ENCODE measurements at places on chromosomes 5 and 9.

- DNase-seq = no peak
Measured at GRCh38 chr9:123922911-123923310, 7.0 kb downstream of the DENND1A start.

DNA sequence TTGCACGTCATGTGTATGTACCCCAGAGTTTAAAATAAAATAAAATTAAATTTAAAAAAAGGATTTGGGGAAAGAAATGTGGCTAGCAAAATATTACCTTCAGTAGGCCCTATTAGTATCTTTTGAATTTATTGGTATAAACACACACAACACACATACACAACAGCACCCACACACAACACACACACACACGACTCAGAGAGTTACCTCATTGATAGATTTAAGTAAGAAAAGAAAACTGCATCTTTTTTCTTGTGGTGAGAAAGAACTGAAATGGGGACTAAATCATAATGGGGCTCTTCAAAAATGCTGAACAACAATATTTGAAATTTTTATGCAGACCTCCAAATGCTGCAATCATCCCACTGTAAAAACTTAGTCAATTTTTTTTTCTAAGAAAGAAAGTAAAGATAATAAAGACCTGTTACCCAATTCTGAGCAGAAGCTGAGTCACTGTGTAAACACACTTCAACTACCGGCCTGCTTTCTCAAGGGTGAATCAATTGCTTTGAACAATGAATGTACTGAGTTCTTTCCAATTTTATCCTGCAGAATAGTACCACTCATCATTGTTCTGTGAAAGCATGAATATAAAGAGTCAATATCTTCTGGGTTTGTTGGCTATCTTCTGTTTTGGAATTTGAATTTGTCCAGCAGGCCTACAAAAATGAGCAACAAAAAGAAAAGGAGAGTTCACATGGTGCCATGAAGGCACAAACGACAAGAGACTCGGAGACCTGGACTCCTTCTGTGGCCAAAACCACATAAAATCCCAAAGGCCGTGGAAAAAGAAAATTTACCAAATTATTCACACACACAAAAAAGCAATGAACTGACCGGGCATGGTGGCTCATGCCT, 57.9 kb upstream of the CCNG1 start:
- DNase-seq = no peak

GRCh38 chr5:31410089-31410488, 121.8 kb downstream of the DROSHA start:
- DNase-seq = no peak

- no peak for DNase-seq
Measured at GRCh38 chr9:79300068-79300467, 271.7 kb upstream of the TLE4 start.

DNA sequence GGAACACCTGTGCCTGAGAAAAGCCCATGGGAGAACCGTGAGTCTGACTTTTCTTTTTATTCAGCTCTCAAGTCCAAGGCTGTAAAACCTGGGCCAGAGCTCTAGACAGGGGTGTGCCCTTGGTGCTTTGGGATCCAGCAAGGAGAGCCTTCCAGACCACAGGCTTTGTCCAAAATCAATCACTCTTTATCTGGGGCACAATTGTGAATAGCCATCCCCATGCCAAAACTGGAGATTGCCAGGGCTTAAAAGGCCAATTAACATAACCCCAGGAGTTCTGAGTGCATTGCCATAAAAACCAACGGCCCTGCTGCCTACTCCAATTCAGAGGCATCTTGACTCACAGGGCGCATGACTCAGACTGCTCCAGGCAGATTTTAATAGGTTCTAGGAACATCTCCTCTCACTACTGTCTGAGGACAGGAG, 391.8 kb downstream of the ARHGEF28 start:
- DNase-seq = no peak

GRCh38 chr5:77231471-77232138, 21.1 kb downstream of the PDE8B start:
- DNase-seq = no peak

Measured in activated CD8-positive, alpha-beta memory T cell treated with anti-CD3 and anti-CD28 coated beads for 1 hour (primary cell).